ENCODE measurements at places on chromosomes 7 and 10.

- DNase-seq, result no peak
These were observed 26.6 kb upstream of the WNT8B start for GRCh38 chr10:100436255-100436654.

- no peak for DNase-seq
These were observed 99.9 kb upstream of the AKR1E2 start for GRCh38 chr10:4725917-4726606.

GRCh38 chr7:76356823-76357222 lies 2.0 kb downstream of the YWHAG start:
- no peak for DNase-seq

DNA sequence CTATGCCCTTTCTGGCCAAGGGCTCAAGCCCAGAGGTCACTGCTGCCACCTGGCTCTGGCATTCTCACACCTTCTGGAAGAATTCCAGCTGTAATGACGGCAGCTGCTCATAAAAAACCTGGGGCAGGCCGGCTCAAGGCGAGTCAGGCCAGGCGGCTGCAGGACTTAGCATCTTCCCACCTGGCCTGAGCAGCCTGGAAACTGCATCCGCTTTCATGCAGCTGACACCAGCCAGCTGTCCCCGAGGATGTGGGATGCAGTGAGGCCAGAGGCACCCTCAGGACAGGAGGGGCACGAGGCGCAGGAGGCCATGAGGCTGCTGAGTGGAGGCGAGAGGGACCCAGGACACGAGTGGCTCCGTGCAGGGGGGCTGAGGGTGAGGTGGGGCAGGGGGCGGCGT lies 47.5 kb upstream of the ADGRA1 start:
- DNase-seq, result no peak

DNA sequence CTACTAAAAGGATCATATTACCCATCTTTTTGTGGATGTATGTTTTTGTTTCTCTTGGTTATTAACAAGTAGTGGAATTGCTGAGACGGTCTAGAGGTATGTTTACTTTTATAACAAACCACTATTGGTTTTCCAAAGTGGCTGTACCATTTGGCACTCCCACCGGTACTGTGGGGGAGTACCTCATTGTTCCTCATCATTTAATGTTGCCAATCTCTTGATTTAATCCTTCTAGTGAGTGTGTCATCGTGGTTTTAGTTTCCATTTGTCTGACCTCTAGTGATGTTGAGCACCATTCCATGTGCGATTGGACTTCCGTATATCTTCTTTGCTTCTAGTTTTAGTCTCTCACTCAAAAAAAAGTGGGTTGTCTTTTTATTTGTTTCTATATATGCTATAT lies 50.4 kb downstream of the RBM33 start:
- DNase-seq, result no peak

DNA sequence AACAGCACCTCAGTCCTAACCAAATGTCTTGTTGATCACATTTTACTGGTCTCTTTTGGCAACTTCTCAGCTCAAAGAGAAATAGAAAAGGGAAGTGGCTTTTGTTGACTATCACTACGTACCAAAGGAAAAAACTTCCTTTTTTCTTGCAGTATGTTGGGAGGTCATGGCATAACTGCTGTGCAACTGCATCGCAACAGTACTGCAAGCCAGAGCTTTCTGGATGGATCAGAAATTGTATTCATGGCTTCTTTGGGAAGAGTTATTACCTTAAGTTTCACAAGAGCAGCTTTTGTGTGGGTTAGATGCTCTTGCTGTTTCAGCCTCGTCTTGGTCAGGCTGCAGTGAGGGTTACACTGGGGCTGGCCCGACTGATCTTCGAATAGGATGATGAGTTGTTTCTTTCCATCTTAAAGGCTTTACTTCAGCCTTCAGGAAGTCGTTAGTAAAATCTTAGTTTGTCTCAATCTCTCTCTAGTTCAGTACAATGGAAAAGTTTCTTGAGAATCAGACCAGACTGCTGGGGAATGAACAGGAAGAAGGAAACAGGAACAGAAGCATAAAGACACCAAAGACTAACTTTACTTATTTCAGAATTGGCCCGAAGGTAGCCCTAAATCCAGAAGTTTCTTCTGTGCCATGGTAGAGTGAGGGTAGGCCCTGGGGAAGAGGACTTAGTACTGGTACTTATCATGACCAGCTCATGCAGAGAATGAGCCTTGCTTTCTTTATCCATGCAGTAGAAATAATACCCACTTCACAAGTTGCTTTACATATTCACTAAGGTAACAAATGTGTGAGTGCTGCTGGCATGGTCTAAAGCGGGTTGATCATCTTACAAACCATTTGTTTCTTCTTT lies 153.6 kb downstream of the CELF2 start:
- no peak for DNase-seq

GRCh38 chr10:99555825-99556523 lies 23.2 kb downstream of the NKX2-3 start:
- DNase-seq, result no peak

- no peak for DNase-seq
These were observed 61.5 kb downstream of the PDSS1 start for GRCh38 chr10:26759008-26759407.

DNA sequence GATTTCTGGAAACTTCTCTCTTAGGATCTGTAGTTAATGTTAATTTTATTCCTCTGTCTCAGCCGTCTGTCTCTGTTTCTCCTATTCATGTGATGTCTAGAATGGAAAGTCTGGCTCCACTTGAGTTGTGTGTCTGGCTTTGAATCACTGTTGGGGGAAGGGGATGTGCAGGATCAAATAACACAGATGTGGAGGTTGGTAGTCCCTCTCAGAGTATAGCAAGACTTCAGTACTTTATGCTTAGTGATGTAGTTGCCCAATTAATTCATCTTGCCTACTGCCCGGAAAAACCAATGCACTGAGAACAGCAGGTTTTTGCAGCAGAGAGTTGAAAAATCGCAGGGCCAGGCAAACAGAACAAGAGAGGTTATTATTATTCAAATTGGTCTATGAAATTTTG lies 79.2 kb downstream of the PHTF2 start:
- no peak for DNase-seq

DNA sequence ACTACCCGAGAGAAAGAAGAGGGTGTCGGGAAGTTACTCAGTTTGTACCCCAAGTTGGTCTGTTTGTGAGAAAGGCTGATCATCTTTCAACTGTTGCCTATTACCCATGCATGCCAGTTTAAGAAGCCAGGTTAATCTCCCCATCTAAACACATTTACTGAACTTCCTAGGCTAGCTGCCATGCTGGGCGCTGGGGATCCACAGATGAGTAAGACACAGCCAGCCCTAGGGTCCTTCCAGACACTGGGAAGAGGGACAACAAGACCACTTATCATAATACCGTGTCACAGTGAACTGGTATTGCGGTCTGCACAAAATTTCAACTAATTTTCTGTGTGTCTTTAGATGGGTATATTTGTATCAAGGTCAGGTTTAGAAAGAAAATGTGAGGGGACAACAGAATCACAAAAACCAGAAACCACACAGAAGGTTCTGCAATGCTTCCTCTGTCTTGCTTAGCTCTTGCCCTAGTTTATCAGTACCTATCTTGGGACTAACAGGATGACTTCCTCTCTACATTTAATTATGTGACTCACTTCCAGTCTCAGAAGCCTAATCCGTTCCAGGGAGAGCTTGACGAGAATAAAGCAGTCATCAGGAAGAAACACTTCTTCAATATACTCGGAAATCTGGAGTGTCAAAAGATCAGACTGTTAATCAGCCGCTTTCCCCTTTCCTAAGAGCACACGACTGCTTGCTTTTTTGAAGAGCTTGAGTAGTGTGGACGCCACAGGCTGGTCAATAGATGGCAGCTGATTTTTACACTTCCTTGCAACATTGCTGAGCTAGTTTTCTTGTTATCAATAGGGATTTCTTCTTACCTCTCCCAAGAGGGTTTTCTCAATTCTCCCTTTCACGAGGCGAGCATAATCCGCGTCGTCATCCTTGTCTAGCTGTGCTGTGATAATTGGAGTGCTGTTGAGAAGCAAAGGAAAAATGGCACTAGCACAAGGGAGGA lies 45.7 kb downstream of the POLR3A start:
- no peak for DNase-seq

DNA sequence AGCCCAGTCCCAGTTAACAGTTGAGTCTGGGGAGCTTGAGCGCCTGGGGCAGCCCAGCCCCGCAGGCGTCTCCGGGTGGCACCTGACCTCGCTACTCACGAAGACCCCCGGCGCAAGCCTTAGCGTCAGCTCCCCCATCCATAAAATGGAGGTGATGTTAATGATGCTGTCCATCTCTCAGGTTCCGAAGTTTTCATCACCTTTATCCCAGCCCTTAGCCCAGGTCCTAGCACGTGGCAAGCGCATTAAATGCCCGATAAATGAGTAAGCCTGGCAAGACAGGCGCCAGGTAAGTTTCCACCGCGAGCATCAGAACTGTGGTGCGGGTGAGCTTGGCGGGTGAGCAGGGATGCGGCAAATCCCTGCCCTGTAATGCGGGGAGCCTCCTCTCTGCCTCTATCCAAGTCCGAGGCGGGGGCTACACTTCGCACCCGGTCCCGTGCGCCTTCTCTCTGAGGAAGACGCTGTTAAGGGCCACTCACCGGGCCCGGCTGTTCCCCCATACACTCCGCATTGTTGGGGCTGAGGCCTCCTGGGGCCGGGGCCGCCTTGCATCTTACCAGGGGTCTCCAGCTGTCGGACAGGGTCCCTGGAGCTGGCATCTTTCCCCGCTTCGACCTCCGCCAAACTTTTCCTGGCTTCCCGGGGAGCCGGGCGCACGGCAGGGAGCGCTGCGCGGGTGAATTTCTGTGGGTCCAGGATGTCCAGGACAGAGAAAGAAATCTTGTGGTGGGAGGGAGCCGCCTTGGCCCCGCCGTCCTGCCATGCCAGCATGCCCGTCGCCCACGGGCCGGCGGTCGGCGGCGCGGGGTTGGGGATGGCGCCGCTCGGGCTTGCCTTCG lies 444 bp downstream of the NKX1-2 start:
- DNase-seq, result no peak

DNA sequence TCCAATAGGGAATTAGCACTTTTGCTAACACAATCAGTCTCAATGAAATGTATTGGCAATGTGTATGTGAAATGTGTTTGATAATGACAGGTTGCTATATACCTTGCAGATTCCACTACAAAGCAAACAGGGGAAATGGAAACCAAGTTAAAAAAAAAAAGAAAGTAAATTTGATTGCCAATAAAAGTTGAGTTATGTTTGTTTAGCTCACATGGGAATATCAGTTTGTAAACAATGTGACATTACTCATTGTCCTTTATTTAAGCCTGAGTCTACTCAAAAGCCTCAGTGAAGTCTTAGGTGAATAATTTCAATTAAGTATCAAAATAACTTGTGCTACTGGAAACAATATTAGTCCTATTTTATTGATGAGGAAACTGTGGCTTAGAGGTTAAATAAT lies 285.2 kb downstream of the CACNA2D1 start:
- peak; percentile 37 for DNase-seq

GRCh38 chr7:42883950-42884349 lies 27.9 kb downstream of the C7orf25 start:
- no peak for DNase-seq

DNA sequence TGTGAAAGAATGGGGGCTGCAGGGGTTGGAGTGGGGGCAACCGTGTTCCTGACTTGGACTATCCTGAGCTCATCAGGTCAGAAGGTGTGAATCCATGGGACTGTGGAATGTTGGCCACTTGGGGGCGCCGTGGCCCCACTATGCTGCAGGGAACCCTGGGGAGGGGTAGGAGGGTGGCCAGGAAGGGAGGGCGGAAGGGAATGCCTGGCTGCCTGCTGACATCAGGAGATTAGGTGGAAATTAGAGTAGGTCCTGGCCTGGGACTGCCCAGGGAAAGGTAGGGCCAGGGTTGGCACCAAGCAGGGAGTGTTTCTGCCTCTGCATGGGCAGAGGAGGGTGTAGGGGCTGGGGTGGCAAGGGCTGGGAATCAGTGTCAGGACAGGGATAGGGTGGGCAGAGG lies 65.8 kb upstream of the PRSS58 start:
- no peak for DNase-seq

- no peak for DNase-seq
These were observed 5.8 kb upstream of the NKX2-3 start for GRCh38 chr10:99526861-99527504.

GRCh38 chr7:146321301-146321700 lies 204.7 kb downstream of the CNTNAP2 start:
- DNase-seq, result no peak

- DNase-seq, result no peak
These were observed 3.8 kb downstream of the MINDY3 start for GRCh38 chr10:15856328-15857015.

GRCh38 chr7:40922316-40922670 lies 780.6 kb downstream of the INHBA start:
- no peak for DNase-seq

DNA sequence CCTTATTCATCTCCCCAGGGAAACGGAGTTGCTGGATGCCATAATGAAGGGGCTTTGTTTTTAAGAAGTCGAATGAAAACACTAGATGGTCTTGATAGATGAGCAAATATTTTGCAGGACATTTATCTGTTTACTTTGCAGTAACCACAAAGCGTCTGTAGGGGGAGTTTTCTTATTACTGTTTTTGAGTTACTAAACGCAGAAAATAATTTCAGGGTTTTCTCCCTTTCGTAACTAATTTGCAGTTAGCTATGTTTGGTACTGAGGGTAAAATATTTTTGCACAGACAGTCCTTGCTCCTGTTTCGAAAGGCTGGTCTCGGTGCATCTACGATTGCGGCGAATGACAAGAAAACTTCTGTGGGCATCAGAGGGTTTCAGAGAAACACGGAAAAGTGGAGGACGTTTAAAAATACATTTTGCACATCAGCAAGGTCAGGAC lies 505.6 kb upstream of the MKI67 start:
- DNase-seq, result peak; percentile 6

GRCh38 chr7:68813551-68814080 lies 784.7 kb upstream of the AUTS2 start:
- DNase-seq, result peak; percentile 96

- DNase-seq, result no peak
These were observed 32.3 kb upstream of the IL6 start for GRCh38 chr7:22694597-22695207.

DNA sequence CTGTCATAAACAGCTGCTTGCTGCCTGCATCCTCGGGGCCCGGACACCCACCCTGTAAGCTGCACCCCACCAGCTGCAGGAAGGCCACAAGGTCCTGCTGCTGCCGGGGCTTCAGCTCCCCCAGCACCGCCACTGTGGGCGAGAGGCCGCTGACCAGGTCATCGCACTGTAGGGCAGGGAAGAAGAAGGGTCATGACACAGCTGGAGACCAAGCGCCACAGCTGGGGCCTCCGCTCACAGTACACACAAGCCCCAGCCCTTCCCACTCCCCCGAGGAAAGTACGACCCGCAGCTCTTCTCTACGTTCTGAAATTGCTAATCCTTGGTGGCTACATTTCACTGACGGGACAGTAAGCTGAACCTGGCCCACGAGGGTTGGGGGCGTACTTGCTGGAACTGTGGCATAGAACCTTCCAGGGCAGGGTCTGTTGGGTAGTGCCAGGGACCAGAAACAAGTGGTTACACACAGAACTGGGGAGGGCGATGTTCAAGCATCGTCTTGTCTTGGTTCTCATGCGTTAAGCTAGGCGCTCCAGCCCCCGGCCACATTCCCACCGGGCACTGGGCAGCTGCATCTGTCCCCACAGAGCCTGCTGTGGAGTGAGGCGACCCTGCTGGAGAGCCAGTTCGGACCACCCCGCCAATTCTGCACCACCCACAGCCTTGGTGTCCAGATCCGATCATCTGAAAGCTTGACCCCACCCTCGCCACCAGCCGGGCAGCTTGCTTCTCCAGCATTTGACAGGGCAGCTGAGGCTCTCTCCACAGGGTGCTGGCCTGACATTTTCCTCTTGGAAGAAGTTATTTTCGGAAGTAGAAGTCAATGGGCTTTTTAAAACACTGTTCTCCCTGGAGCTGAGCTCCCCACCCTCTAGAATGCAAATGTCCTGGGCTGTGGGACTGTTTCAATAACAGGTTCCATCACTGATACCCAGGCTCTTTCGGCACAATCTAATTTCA lies 50.8 kb downstream of the GSDME start:
- no peak for DNase-seq

GRCh38 chr10:19310066-19310465 lies 261.5 kb downstream of the MALRD1 start:
- no peak for DNase-seq
